SK-N-SH (cell line): ENCODE measurements at places on chromosomes 11 and 22. TPM values are rescaled to one million over a fixed set of nuclear protein-coding genes. Genes with fewer than 3 reads are reported as not detected.

The ZNF214 gene
- polyA plus RNA-seq = 1.4 and 2.5 TPM in 2 replicates

The LRRC4C gene
- polyA plus RNA-seq = 0.16 and 0.21 TPM in 2 replicates

DNA sequence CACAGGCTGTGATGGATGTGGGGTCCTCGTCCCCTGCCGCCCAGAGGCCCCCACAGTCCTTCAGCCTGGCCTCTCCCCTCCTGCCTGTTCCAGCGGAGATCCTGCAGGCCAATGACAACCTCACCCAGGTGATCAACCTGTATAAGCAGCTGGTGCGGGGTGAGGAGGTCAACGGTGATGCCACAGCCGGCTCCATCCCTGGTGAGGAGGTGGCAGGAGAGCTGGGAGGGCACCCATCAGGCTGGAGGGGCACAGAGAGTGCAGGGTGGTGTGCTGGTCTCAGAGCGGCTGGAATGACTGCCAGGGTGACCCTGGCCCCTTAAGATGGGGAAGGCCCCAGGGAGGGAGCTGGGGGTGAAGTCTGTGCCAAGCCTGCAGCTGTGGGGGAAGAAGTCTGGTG is 14.6 kb upstream of the SH3BP1 start:
- no peak for DNase-seq

The LAYN gene
- 366 and 437 TPM in 2 replicates for polyA plus RNA-seq

GRCh38 chr11:64881476-64881875 is 3.1 kb upstream of the EHD1 start:
- DNase-seq = no peak

DNA sequence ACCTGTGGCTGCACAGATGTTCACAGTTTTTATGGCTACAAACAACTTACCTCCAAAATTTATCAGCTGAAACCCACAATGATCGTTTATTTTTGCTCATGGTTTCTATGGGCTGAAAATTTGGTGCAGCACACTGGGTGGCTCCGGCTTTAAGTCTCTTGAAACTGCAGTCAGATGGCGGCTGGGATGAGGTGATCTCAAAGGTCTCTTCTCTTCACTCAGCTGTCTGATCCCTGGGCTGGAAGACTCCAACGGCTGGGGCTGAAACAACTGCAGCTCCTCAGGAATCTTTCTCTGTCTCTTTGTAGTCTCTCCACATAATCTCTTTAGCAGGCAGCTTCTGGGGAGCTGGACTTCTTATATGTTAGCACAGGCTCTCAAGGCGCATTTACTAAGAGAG is 117.3 kb upstream of the FAT3 start:
- DNase-seq = no peak

The SERPING1 gene
- 1.9 and 4.5 TPM in 2 replicates for polyA plus RNA-seq

GRCh38 chr11:31824879-31825837 is 14.0 kb upstream of the PAX6 start:
- DNase-seq = peak; percentile 39

The DEUP1 gene
- not detected in 2 replicates for polyA plus RNA-seq

The LMO2 gene
- polyA plus RNA-seq = 0.05 TPM in 2 replicates

The FGF3 gene
- not detected in 2 replicates for polyA plus RNA-seq

DNA sequence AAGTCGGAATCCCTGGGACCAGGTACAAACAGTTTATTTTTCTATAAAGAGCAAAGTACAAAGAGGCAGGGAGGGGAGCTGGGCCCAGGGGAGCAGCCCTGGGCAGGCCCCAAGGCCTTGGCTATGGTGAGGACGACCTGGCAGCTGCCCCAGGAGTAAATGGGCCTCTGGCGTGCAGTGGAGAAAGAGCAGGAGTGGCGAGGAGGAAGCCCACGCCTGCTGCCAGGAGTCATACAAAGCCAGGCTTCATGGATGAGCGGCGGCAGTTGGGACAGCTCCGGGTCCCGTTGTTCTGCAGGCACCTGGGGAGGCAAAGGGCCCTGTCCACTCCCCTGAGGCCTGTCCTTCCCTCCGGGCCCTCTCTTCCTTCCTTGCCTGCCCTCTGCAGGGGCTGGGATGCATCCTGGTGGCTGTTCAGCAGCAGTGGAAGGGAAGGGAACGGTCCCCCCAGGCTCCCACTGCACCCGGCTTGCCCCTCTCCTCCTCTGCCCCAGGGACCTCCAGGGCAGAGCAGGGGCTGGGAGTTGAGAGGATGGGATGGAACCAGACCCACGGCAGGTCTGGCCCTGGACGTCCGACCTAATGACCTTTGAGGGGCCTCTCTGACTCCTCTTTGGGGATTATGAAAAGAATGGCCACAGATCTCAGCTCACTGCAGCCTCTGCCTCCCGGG is 11.1 kb downstream of the RAPSN start:
- no peak for DNase-seq
